NCI-H1105 treated with DMSO at 0.1 percent for 48 hours (cell line): ENCODE measurements at places on chromosomes 6 and 20.

DNA sequence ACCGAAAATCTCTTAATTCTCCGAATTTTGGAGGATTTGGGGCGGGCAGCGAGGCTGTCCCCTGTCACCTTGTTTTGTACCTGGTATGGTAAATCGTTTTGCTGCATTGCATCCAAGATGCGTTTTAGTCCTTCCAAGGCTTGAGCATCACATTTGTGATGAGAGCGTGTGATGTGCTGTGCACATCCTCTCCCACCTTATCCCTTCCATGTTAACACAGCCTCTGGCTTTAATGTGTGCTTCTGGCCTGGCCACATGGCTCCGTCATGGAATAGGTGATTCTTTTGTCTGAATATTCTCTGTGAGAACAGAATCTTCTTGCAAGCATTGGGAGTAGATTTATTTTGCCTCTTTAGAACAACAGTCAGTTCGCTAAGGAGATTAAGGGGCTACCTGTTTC is 763 bp downstream of the TMEM14A start:
- DNase-seq = no peak

GRCh38 chr6:93728150-93728549 is 308.8 kb upstream of the EPHA7 start:
- DNase-seq = no peak

GRCh38 chr6:80541181-80541580 is 434.7 kb downstream of the BCKDHB start:
- no peak for DNase-seq

- DNase-seq = peak; percentile 67
These were observed 46.8 kb upstream of the PXDC1 start for GRCh38 chr6:3798055-3798919.

DNA sequence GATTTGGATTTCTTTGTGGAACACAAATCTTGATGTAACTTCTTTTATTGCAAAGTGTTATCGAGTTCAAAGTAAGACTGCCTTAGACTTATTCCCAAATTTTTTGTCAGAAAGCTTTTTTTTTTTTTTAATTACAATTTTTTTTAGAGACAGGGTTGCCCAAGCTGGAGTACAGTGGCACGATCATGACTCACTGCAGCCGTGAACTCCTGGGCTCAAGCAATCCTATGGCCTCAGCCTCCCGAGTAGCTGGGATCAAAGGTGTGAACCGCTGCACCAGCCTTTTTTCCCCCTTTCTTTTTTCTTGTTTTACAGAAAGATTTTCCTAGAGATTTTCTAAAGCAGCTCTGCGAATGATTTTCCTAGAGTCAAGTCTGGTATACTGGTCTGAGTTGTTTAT is 2.8 kb downstream of the RIOK1 start:
- no peak for DNase-seq

GRCh38 chr20:38034108-38034649 is 633 bp downstream of the RPRD1B start:
- DNase-seq = no peak

DNA sequence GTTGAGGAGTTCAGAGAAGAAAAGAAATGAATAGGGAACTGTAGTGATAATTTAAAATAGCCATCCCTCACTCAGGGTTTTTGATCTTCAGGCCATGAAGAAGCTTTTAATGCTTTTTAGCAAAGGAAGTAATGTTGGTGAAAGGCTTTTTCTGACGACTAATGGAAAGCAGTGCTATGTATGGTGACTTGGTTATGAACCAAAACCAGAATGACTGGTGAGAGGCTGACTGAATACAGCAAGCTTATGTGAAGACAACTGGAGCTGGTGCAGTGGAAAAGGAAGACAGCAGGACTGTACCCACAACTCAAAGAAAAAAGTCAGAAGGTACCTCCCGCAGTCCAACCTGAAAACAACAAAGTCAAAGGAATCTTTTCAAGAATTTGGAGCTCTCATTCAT is 118.8 kb downstream of the PRDM1 start:
- no peak for DNase-seq

DNA sequence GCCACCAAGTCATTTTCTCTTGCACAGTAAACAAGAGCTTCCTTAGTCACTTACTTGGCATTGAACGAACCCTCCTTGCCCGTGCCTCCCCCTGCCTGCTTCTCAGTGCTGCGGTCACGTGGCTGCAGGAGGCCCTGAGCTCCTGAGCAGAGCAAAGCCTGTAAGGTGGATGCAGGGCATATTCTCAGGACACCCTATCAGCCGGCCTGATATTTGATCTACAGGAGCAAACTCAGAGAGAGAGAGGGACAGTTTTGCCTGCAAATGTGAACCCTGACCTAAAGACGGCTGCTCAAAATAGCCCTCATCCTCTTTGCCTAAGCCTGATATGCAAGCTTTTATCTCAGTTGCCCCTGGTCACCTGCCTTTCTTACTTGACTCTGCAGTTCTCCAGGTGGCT is 93.0 kb upstream of the POPDC3 start:
- no peak for DNase-seq

DNA sequence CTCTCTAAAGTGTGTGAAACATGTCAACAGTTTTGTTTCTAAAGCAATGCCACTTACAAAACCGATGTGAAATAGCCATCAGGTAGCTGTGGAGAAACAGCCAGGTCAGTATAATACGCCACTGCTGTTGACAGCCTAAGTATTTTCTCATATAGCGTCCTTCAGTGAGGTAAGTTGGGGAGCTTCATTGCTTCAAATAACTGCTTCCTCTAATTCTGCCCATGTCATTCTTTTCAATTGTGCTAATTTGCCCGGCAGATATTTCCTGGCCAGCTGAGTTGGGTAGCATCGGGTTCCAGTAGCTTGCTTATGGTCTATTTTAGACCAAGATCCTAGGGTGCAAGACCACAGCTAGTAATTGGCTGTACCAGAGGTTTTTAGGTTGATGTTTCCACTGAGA is 2.1 kb upstream of the ARMC2 start:
- DNase-seq = no peak

DNA sequence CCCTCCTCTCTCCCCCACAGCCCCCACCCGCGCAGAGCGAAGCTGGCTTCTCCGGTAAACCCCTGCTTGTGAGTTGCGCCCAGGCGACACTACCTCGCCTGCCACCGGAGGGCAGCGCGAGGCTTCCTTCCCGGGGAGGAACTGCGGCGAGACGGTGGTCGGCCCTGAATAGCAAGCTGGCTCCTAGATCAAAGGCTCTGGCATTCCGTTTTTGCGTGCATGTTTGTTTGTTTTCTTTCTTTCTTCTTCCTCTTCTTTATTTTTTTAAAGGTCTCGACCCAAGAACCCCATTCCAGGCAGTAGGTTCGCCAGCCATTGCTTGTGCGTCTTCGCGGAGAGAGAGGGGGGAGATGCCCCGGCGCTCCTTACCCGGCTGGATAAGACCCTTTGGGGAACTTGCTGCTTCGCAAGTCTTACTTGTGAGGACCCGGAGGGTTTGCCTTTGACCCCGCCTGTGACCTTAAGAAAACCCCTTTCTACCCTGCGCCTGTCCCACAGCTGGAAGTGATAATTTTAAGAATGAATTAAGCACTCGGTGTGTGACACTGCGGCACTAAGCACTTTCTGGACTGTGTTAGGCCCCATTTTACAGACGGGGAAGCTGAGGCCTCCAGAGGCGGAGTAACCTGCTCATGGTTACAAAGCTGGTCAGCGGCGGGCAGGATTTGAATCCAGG is 92.7 kb upstream of the SIRPA start:
- DNase-seq = peak; percentile 75

GRCh38 chr20:14727485-14728150 is 390.2 kb upstream of the FLRT3 start:
- DNase-seq = no peak

- peak; percentile 59 for DNase-seq
These were observed 6.0 kb downstream of the TMEM30A start for GRCh38 chr6:75278474-75279077.

DNA sequence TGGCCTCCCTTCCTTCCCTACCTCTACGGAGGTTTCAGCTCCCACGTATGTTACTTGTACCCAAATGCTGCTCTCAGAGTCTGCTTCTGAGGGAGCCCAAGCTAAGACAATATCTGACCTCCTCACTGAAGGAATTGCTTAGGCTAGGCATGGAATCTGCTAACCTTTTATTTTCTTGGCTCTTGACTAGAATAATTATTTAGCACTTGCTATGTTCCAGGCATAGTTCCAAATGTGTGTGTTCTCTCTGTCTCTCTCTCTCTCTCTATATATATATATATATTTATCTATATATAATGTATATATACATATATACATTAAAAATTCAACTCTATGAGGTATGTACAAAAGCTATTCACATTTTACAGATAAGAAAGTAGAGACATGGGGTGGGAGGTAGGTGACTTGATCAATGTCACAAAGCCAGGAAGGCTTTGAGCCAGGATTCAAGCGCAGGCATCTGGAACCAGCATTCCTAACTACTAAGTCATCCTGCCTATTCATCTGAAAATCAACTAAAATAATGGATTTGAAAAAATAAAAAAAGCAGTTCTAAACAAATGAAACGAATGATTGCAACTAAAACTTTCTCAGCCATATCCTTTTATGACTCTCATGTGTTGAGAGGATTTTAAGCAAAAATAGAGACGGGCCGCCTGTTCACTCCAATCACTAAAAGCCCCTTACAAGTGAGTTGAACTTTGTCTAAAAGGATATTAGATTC is 189.7 kb upstream of the JAG1 start:
- no peak for DNase-seq

- peak; percentile 27 for DNase-seq
These were observed 46.0 kb upstream of the UST start for GRCh38 chr6:148700741-148701311.

GRCh38 chr6:158706369-158706982 is 56.6 kb downstream of the SYTL3 start:
- DNase-seq = peak; percentile 16

GRCh38 chr6:168497381-168497780 is 56.4 kb downstream of the SMOC2 start:
- no peak for DNase-seq

DNA sequence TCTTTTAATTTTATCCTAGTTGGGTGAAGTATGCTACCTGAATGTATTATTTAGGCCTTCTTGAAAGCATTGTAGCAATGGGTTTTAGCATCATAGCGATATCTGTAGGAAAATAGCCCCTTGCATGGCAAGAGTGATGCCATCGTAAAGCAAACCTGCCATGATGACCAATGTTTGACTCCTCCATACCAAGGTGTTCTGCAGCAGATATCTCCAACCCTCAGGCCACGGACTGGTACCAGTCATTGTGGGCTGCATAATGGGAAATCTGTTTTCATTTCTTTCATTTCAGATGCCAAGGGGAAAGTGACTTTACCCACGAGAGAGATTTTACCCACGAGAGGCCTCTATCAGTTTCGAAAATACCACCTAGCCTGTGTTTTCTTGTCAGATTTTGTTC is 6.2 kb downstream of the TXLNB start:
- no peak for DNase-seq

- no peak for DNase-seq
These were observed 43.9 kb downstream of the CDH4 start for GRCh38 chr20:61295682-61296628.

GRCh38 chr6:31791324-31792089 is 4.0 kb downstream of the VARS1 start:
- DNase-seq = peak; percentile 36

DNA sequence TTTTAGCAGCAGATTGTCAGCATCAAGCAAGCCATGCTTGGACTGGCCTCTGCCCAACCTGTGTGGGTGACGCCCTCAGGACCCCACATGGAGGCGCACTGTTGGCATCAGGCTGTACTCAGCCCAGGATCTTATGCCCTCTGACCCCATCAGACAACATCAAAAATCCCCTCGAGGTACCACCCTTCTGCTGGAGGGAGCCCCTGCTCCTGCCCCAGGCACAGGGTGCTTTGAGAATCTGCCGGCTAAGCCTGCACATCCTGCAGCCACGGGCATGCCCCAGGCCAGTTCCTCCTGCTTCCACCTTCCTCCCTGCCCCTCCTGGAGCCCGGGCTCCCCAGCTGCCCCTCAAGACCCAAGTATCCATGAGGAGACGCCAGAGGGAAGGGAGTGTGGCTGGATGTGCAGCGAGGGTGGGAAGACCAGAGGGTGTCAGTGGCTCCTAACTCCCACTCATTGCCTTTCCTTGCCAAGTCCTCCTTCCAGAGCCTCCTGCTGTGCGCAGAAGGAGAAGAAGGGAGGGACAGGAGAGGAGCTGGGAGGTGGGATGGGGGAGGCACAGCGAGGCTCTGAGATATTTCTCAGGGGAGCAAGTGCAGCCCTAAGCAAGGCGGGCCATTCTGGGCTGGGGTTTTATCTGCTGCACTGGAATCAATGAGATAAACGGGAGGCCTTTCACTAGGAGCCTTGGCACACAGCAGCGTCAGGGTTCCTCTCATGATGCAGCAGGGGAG is 77.4 kb upstream of the CST7 start:
- no peak for DNase-seq

GRCh38 chr6:79180052-79180451 is 54.4 kb downstream of the HMGN3 start:
- DNase-seq = peak; percentile 89

DNA sequence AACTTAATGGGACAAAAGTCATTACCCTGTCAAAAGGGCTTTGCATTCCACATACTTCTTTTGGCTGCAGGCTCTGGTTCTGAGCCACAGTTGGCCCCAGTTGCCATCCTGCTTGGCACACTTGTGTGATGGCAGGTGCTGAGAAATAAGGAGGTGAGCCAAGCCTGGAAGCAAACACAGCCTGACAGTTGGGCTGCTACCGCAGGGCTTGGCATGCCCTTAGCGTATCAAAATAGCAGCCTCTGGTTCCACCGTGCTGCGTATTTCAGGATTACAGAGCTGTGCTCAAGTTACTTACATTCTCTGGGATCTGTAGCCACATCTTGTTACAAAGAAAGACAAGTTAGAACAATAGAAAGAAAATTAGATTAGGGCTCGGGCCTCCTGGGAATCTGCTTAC is 11.1 kb downstream of the MTHFD1L start:
- DNase-seq = peak; percentile 72

- DNase-seq = no peak
These were observed 100.3 kb upstream of the MTHFD1L start for GRCh38 chr6:150765067-150765764.

- no peak for DNase-seq
These were observed 204.5 kb downstream of the SYNDIG1 start for GRCh38 chr20:24673678-24674570.

GRCh38 chr6:135540207-135540840 is 42.8 kb upstream of the AHI1 start:
- no peak for DNase-seq

- DNase-seq = no peak
These were observed 12.2 kb downstream of the PRDM13 start for GRCh38 chr6:99618649-99619408.

DNA sequence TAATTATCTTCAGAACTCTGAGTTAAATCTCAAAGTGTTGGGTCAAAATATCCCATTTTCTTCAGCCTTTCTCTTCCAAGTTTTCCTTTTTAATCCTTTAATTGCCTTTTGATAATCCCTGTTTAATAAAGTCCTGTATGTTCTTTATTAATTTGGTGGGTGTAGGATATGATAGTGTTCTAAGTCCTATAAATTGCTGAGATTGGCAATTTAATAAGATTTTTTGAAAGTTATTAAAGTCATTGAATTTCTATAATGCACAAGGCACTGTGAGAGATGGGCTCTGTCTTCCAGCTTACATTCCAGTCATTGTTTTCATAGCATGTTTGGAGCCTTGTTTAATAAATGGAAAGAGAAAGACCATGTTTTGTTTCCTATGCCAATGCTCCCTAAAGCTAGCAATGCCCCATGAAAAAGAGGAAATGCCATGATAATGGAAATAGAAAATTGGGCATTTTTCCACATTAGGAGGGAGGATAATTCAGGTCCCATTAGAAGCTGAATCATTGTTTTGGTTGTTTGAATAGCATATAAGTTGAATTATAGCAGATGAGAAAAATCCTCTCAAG is 404.8 kb downstream of the CD109 start:
- no peak for DNase-seq

GRCh38 chr20:51861726-51862466 is 59.6 kb upstream of the SALL4 start:
- no peak for DNase-seq

- peak; percentile 68 for DNase-seq
These were observed 164.2 kb downstream of the SLC24A3 start for GRCh38 chr20:19376451-19377229.
